ENCODE measurements at places on chromosomes 7 and 10.

DNA sequence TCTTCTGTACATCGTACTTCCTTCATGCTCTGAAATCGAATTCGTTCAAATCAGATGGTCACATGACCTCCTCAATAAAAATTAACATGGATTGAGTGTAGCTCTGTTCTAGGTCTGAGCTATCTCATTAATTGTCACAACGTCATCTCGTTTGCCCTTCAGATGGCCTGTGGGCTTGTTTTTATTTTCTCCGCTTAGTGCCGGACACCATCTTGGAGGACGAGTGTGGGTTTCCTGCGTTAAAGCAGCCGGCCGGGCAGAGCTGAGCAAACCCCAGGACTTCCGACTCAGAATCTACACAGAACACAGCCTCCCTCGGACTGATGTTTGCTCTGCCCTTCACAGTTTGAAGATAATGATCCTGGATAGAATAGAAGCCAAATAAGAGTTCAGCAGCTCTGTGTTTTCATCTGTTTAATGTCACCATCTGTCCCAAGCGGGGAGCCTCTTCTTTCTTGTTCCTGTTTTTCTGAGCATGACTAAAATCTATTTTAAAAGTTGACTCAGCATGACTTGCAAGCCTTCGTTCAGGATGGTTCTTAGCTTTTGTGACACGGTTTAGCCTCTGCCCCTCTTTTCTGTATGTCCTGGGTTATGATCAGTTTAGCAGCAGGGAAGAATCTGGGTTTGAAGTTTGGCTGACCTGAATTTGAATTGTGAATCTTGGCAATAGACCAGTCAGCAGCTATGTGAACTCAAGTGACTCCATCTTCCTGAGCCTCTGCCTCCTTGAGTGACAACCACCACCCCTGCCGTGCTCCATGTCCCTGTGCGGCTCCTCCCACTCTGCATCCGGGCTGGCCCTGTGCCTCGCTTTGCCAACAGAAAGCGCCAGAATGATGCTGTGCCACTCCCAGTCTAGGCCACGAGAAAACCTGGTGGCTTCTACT lies 30.6 kb upstream of the GALNTL5 start:
- no peak for DNase-seq

GRCh38 chr7:143434660-143435059 lies 8.6 kb upstream of the TAS2R60 start:
- no peak for DNase-seq

DNA sequence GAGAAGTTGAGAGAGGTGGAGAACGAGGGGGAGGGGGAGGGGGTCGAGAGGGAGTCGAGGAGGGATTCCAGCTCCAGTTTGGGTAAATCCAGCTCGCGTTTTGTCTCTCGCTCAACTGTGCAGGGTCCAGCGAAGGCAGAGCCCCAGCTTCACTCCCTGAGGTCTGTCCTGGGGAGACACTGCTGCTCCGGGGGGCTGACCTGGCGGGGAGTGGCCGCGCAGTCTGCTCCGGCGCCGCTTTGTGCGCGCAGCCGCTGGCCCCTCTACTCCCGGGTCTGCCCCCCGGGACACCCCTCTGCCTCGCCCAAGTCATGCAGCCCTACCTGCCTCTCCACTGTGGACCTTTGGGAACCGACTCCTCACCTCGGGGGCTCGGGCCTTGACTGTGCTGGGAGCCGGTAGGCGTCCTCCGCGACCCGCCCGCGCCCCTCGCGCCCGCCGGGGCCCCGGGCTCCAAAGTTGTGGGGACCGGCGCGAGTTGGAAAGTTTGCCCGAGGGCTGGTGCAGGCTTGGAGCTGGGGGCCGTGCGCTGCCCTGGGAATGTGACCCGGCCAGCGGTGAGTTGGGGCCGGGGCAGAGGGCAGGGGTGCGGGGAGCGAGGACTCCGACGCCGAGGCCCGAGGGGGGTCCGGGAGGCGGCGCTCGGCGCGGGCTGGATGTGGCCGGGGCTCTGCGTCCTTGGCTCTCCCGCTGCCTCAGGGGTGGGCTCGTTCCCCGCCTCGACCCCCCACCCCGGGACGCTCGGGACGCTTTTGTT lies at the start of gene TET1:
Gene TET1 (plus strand): TSS at position 152 of the 757 bp plus-strand sequence. CDS start 12,002 bp downstream, outside the sequence.
- peak; percentile 0 for DNase-seq

GRCh38 chr10:123635745-123636144 lies 30.4 kb upstream of the GPR26 start:
- DNase-seq: no peak

DNA sequence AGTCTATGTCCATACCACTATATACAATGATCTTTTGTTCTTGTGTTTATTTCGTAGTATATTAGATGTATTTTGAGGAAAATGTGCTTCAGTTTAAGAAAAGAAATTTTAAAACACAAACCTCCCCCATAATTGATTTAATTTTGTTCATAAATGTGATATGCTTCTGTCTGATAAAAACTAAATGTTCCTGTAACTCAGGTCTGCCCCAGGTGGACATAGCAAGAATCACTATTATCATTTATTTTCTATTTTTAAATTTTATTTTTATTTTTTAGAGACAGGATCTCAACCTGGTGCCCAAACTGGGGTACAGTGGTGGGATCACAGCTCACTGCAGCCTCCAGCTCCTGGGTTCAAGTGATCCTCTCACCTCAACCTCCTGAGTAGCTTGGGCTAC lies 43.2 kb downstream of the BEND7 start:
- no peak for DNase-seq

- no peak for DNase-seq
Observed at GRCh38 chr10:31035266-31035798, 3.7 kb upstream of the ZNF438 start.

DNA sequence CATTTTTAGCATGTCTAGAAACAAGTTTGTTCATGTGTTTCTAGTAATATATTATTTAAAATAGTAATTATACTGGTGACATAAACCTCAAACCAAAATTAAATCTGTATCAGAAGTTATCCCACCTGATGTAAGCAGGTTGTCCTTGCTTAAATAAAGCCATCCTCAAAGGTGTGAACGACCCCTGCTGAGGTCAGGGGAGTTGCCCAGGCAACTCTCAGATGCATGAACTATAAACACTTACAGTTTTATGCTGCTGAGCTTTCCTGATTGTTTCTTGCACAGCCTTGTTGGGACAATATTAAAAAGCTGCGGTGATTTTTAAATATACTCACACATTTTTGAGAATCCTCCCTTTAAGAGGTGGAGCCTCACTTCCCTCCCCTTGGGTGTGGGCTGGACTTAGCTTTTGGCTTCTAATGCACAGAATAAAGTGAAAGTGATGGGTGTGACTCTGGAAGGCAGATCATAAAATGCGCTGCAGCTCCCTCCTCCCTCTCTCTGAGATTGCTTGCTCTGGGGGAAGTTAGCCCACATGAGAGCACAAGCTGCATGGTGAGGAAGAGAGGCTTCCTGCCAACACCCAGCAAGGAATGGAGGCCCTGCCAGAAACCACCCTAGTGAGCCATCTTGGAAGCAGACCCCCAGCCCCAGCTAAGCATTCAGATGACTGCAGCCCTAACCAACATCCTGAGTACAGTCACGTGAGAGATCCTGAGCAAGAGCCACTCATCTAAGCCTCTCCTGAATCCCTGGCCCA lies 152.7 kb downstream of the SKIDA1 start:
- no peak for DNase-seq

DNA sequence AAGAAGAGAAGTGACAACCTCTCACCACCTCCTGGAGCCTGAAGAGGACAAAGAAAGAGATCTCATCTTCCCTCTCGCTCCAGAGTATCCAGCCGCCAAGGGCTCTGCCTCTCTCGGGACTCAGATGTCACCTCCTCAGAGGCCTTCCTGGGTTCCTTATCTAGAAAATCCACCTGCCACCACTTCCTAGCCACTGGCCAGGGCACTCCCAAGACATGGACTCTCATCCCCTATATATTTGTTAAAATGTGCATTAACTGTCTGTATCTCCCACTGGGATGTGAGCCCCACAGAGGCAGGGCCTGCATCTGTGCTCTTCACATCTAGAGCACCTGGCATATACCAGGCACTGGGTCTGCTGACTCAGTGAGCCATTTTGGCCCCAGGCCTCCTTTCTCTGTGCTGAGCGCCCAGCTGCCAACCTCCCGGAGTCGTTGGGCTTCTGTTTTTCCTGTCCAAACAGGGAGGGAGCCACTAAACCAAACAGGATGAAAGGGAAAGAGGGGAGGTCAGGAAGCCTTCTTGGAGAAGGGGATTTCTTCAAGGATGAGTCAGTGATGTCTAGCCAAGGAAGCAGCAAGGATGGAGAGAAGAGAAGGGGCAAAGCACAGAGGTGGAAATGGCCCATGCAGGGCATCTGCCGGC lies 58.9 kb downstream of the KCNMA1 start:
- DNase-seq: no peak

GRCh38 chr7:105806592-105807447 lies 69.6 kb downstream of the ATXN7L1 start:
- no peak for DNase-seq

DNA sequence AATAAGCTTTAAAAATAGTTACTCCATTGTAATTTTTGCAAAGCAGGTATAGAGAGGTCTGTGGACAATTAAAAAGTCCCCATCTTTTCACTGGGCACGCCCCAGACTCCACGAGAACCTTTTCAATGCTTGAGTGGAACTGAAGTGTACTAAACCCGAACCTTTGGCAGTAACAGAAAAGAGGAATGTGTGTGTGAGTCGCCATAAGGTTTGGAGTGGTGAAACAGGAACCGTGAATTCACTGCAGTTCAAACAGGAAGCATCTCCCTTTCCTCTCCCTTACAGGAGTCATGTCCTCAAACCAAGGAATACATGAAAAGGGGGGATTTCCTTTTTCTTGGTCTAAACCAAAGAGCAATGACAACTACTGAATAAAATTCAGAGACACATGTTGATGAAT lies 23.2 kb downstream of the NDUFB2 start:
- no peak for DNase-seq

DNA sequence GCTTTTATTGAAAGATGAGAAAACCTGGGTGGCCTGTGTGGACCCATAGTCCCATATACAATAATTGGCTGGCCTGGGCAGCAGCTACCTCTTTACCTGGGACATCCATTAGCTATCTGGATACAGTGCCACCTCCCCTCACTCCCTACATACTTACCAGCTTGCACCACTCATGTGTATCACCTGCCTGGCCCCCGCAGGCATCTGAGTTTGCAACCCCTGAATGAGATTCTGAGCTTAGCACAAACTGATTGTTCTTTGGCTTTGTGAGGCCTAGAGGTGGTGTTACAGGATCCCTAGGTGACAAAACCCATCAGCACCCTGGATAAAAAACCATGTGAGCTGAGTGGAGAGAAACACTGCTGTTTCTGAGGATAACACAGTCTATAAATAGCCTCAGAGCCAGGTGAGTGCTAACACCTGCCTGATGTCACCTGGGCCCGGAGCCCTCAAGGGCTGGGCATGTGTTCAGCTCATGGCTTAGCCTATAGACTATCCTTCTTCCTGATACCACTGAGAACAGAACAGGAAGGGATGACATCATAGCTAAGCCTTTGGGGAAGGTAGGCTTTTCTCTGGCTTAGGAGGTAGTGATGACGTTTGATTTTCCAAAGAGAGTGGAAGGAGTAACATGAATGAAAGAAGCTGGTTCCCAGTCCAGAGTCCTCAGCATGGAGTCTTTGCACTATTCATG lies 2.6 kb upstream of the PPIF start:
- no peak for DNase-seq

DNA sequence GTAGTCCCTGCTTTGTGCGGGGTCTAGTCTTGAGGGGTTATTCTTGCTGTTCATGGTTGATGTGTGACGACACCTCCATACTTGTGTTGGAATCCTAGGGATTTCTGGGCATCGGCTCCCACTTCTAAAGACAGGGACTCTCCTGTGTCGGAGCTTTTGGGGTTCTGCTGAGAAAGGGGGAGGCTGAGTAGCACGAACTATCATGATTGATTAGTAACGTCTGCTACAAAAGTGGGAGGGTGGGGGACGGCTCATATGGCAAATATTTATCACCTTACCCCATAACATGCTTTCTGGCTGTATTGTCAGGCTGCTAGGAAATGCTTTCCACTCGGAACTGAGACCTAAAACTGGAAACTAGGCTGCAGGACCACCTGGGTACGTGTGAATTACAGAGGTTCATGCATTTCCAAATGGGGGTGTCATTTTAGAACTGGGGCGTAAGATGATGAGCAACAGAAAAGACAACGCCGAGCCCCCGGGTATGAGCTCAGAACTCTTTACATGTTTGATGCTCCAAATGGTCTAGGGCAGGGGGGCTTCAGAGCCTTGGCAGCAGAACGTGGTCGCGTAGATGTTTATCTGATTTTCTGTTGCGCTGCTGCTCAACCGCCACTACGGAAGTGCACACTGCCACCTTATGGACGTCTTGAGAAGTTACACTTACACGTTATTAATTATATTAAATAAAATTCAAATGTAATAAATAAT lies 15.1 kb upstream of the NME8 start:
- DNase-seq: peak; percentile 4

- no peak for DNase-seq
Observed at GRCh38 chr7:136079478-136079892, 102.3 kb upstream of the MTPN start.

- no peak for DNase-seq
Observed at GRCh38 chr10:62373639-62373994, 552 bp upstream of the ZNF365 start.

- DNase-seq: no peak
Observed at GRCh38 chr7:53794816-53795215, 747.4 kb upstream of the VSTM2A start.

DNA sequence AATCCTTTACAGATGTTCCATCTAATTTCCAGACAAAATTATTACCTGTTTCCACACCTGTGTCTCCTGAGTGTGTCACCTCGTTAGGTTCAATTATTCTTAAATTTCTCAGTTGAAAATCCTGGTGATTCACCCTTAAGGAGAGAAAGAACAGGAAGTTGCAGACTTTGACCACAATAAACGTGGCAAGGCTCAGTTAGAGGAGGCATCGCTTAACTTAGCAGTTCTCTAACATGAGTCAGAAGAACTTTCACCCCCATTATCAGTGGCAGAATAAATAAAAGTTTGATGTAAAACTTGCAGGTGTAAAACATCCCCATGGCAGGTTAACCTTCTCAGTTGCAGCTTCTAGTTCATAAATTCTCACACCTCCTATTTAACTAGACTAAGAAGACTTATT lies 8.3 kb downstream of the XPNPEP1 start:
- DNase-seq: no peak

- peak; percentile 29 for DNase-seq
Observed at GRCh38 chr10:5071411-5072198, 22.6 kb upstream of the AKR1C3 start.

DNA sequence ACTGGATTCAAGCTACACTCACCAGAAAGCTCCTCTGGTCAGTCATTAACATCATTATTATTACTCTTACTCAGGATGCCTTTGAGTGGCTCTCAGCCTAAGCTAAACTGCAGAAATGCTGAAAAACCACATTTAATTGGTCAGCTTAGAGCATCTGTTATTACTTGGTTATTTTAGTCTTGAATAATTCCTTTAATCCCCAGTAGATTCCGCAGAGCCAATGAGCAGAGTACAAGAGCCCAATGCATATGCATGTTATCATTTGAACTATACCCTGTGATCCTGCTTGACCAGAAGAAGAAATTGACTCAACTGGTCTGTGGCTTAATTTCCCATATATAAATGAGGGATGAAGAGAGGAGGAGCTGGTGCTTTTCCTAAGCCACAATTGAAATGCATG lies 417.6 kb upstream of the C7orf33 start:
- DNase-seq: no peak

GRCh38 chr10:28807760-28808613 lies 130.7 kb downstream of the BAMBI start:
- no peak for DNase-seq

Data from hypothalamus (tissue), 51 donors.